ENCODE measurements at places on chromosomes 1 and 21. TPM values are rescaled to one million over a fixed set of nuclear protein-coding genes. Genes with fewer than 3 reads are reported as not detected.

FALEC gene
- total RNA-seq: 1.2 TPM

FAM72B gene
- total RNA-seq: 12.0 TPM

CDC7 gene
- 21.3 TPM for total RNA-seq

EIF4G3 gene
- total RNA-seq: 87.6 TPM

LRRC53 gene
- not detected for total RNA-seq

PLA2G2A gene
- total RNA-seq: not detected

ABCB10 gene
- total RNA-seq: 18.3 TPM

PLPPR4 gene
- 0.15 TPM for total RNA-seq

CFHR2 gene
- not detected for total RNA-seq

IFNLR1 gene
- total RNA-seq: 3.1 TPM

PPIAL4G gene
- total RNA-seq: 0.08 TPM

ANGPTL3 gene
- not detected for total RNA-seq

AADACL3 gene
- not detected for total RNA-seq

PLA2G2D gene
- not detected for total RNA-seq

- DNase-seq: no peak
Observed at GRCh38 chr1:117318426-117318825, 48.8 kb upstream of the MAN1A2 start.

DNA sequence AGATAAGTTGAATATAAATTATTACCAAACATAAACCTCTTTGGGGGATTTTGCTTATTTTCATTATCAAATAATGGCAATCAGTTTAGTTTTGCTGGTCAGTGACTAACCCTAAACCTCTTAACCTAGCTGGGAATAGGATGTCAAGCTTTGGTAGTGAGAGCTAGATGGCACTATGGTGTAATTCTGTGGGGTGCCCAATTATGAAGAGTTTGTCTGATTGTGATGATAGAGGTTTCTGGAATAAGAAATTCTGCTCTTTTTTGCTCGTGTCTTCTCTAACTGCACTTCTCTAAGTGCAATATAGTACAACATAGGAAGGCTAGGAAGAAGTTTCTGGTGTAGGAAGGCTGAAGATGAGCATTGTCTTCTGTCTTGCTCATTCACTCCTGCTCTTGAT is 59.8 kb downstream of the XCL1 start:
- DNase-seq: no peak

GRCh38 chr1:238329671-238330070 is 438.9 kb upstream of the ZP4 start:
- no peak for DNase-seq

DNA sequence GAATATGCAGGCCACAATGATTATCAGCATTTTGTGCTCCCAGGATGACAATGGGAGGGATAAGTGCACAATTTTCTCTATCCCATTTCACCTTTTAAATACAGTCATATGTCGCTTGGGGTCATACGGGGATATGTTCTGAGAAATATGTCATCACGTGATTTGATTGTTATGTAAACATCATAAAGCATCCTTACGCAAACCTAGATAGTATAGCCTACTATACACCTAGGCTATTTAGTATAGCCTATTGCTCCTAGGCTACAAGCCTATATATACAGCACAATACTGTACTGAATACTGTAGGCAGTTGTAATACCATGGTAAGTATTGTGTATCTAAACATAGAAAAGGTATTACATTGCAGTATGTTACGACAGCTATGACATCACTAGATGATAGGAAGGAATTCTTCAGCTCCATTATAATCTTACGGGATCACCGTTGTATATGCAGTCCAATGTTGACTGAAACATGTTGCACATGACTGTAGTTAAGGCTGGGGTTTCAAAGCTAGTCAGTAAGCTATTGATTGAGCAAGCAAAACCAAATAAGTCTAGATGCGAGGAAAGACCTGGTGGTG is 18.9 kb downstream of the RUSC1 start:
- no peak for DNase-seq

DNA sequence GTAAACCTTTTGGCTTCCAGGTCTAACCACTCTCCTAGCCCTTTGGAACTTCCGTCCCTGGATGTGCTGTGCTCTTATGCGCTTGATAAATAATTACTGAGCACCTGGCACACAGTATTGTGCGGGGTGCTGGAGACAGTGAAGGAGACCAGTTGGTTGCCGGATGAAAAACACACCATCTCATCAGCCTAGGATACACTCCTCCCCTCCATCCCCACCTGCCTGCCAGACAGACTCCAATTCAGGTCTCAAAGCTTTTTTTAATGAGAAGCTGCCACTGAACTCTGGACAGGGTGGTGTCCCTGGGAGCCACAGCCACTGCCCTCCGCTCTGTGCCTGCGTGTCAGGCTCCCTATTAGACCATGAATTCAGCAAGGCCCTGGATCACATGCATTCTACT is 9.2 kb downstream of the GNB1 start:
- DNase-seq: no peak

DNA sequence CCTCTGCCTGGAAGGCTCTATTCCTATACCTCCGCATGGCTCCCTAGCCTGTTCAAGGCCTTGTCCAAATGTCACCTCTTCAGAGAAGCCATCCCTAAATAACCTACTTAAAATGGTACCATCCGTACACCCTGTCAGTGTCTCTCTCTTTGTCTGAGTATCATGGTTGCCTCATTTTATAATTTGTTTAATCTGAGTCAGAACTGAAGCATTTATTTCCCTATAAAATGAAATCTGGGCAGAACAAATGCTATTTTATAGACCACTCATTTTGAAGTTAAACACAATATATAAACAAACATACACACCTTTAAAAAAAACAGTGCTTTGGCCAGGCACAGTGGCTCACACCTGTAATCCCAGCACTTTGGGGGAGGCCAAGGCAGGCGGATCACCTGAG is 30.2 kb downstream of the RERE start:
- no peak for DNase-seq

- no peak for DNase-seq
Observed at GRCh38 chr1:178682886-178683285, 42.2 kb upstream of the RALGPS2 start.

GRCh38 chr1:202631076-202631923 is 79.0 kb downstream of the SYT2 start:
- no peak for DNase-seq

- no peak for DNase-seq
Observed at GRCh38 chr1:181391301-181391900, 91.9 kb upstream of the CACNA1E start.

DNA sequence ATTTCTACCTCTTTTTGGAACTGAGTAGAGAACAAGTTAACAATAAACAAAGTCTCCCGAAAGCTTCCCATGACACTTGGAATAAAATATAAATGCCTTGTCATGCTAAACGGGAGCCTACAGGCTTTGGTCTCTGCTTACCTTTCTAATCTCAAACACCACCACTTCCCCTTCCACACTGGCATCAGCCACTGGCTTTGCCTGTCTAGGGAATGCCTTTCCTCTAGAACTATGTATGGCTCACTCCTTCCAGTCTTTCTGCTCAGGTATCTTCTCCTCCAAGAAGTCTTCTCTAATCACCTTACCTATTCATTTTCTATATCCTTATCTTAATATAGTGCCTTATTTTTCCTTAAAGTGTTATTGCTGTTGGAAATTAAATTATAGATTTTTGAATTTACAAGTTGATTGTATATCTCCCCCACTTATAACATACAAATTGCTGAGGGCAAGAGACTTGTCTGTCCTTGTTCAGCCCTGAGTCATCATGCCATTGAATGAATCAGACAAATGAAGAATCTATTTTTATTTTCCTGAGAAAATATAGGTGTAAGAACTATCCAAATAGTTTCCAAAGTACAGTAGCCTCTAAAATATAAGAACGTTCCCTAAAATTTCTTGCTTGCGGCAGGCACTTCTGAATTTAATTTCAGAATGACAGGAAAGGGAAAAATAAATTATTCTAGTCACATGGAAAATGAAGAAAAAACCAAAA is 119.2 kb downstream of the TM2D1 start:
- no peak for DNase-seq

DNA sequence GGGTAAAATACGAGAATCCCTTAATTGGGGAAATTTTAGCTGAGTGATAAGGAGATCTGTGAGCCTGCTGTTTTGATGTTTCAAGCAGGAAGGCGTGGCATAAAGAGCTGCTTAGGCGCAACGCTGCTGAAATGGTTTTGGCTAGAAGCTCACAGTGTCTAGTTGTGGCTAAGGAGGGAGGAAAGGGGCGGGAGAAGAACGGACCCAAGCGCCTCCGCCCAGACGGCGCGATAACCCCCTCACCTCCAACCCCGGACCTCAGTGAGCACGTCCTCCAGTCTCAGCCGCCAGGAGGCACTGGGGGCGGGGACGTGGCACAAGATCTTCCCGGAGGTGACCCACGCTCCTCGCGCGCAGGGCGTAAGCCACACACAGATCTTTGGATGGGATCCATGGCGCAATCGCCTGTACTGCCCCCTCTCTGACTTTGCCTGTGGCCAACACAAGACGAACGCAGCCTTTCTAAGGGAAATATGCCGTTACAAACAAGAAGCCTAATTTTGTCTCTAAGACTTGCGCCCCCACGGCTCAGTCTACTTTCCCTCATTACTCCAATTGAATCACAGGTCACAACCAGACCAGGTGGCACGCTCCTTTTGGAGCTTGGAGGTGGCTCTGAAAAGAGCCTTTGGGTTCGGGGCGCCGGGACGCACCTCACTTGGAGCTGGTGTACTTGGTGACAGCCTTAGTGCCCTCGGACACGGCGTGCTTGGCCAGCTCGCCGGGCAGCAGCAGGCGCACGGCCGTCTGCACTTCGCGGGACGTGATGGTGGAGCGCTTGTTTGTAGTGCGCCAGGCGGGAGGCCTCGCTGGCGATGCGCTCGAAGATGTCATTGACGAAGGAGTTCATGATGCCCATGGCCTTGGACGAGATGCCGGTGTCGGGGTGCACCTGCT is 23.4 kb upstream of the RNF187 start:
- DNase-seq: peak; percentile 31

DNA sequence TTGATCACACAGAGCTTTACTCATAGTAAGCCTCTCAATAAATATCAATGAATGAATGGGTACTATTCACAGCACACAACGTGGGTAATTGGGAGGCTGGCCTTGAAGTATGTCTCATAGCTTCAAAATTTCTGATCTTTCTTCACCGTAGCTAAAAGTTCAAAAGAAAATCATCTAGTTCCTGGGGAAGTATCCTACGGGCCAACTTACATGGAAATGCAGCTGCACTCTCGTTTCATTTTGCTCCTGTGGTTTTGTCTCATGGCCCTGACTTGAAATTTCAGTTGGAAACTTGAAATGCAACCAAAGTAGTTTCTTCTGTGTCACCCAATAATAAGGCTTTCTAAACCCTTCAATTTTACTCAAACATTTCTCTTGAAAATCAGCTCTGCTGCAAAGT is 76.1 kb upstream of the CNIH3 start:
- DNase-seq: no peak

DNA sequence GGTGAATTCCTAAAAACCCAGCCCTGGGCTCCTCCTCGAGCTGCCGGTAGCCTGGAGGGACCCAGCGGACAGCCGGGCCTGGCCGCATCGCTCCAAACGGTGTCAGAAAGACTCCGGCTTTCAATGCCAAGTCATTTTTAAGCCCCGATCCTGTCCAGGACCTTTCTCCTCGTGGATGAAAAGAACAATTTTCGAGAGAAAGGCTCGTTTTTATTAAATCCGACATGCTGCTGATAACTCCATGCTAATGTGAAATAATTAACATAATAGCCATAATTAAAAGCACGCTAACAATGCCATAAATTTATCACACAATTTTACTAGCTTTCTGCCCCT is 4.6 kb upstream of the FOXD3 start:
- DNase-seq: no peak

DNA sequence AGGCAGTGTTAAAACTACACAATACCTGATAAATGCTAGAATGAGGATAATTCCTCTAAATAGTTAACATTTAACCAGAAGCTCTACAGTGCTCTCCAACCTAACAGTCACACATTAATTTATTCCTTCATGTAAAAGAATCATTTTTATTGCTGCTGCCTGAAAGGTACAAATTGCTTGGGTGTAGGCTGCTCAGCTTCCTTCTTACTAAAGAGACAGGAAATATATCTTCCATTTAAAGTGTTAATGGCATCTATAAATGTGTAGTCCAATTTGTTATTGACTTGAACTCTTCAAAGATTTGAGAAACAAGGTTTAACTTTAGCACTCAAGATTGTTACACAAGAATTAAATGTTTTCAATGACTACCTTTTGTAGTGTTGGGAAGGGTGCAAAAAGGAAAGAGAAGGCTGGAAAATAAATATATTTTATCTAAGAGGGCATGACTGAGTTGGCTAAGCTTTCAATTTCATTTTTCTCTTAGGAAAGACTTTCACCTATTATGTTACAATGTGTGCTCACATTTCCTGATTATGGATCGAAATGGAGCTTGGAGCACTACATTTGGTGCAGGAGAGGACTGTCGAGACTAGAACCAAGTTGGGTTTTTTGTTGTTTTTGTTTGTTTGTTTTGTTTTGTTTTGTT is 105.5 kb upstream of the CACYBP start:
- DNase-seq: no peak

DNA sequence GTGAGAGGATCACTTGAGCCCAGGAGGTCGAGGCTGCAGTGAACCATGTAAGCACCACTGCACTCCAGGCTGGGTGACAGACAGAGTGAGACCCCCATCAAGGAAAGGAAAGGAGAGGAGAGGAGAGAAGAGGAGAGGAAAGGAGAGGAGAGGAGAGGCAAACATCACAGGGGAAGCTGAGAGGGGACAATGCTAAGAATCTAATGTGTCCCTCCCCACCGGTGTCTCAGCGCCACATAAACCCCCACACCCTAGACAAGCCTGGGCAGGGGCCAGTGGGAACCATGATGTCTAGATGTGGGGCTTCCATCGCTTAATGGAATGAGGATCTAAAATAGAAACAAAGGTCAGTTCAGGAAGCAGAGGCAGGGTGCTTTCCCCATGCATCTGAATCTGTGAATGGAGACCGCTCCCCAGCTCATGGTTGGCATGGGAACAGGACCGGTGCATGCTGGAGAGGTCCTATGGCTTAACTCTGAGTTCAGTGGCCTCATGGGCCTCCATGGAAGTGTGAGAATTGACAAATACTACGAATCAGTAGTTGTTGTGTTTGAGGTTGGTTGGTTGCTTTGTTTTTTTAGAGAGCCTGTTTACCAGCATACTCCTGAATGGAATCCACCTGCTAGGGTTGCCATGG is 16.3 kb upstream of the LAPTM5 start:
- DNase-seq: no peak

- no peak for DNase-seq
Observed at GRCh38 chr1:31759298-31760023, 4.7 kb downstream of the ADGRB2 start.

GRCh38 chr21:19433623-19434022 is 1030.0 kb upstream of the TMPRSS15 start:
- no peak for DNase-seq

GRCh38 chr1:233884461-233885151 is 19.9 kb upstream of the SLC35F3 start:
- no peak for DNase-seq

- no peak for DNase-seq
Observed at GRCh38 chr1:202255343-202255742, 61.7 kb downstream of the LGR6 start.

DNA sequence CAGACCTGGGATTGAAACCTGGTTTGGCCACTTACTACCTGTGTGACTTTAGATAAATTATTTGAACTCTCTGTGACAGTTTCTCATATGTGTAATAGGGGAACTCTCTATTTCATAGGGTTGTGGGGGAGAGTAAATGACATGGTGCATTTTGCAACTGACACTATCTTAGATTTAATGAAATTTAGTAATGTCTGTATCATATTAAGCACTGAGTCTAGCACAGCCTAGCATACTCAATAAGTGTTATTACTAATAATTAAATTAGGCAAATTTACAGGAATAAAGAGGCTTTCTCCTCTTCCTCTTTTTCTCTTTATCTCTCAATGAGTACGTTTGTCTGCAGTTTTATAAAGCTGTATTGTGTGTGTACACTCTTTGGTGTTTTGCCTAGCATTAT is 80.2 kb upstream of the MACF1 start:
- no peak for DNase-seq
